ENCODE measurements at places on chromosomes 11 and 22.
A peak's percentile ranks its signal among the peaks of the same experiment; 100 is the strongest.

DNA sequence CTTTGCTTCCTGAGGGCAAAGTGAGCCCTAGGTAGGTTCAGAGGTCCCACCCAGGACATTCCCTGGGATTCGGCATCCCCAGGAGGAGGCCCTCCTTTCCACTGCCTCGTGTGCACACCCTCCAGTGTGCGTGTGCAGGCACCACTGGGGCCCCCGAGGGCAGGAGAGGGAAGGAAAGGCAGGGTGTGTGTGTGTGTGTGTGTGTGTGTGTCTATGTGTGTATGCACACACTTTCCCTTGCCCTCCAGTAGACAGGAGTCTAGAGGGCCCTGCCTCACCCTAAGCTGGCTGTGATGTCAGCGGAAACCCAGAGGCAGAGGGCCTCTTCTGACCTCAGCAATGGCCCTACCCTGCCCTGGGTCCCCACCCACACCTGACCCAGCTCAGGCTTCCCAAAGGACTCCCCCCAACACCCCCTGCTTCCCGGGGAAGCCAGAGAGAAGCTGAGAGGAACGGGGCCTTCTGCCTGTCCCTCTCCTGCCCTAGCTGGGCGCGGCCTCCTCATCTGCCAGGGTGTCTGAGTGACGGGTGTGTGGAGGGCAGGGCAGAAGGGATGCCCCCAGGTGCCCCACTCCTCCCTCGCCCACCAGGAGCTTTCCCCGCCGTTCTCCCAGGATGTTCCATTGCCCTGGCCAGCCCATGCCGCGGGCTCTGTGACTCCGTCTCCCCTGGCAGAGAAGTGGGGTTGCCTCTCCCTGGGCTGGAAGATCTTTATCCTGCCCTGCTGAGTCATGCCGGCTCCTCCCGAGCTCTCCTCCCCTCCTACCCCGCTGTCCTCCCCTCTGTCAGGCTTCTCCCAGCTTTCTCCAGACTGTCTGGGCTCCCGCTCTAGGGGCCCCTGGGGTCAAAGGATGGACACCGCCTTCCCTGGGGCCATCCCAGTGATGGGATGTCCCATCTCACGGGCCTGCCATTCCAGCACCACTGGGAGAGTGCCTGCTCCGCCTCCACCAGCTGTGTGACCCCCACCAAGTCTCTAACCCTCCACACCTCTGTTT lies 6.0 kb upstream of the CLCF1 start:
- peak; percentile 54 for DNase-seq

GRCh38 chr11:74330075-74330858 lies 18.8 kb upstream of the P4HA3 start:
- peak; percentile 77 for DNase-seq

DNA sequence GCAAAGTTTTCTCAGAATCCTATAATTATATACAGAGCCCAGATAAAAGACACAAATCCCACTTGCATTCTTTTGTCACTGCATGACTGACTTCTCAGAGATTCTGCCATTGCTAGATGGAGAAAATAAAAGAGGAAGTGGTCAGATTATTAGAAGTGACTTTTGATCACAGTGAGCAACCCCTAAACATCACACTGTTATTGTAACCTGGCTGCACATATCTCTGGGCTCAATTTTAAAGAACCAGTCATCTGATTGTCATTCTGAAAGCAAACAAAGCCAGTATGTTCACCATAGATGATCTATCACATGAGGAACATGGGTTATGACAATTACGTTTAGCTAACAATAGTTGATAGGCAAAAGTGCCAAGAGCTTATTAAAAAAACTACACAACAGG lies 47.8 kb downstream of the COPB1 start:
- DNase-seq = peak; percentile 5

GRCh38 chr11:74001822-74002286 lies 7.0 kb downstream of the UCP3 start:
- no peak for DNase-seq

DNA sequence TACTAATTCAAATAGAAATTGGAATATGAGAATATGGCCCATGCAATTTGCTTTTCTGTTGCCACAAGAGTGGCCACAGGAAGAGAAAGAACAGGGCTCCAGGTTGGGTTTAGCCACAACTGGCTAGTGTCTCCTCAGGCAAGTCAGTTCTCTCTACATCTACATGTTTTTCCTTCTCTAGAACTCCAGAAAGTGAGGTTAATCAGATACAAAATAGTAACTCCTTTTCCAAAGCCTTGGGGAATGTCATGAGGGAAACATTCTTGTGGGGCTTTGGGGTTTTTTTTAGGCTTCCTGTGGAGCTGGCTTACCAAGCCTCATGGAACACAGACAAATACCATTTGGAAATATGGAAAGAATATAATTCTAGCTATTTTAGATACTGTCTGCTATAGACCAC lies 161.6 kb downstream of the NAV2 start:
- no peak for DNase-seq

- no peak for DNase-seq
These were observed 39.9 kb downstream of the SGSM3 start for GRCh38 chr22:40410272-40410671.

Data from HT1080 (cell line).